ENCODE measurements at places on chromosomes 13 and 19. TPM values are rescaled to one million over a fixed set of nuclear protein-coding genes. Genes with fewer than 3 reads are reported as not detected.

UHRF1 gene
- polyA plus RNA-seq, result 36.3 TPM

GRCh38 chr13:42068886-42069285 lies 20.4 kb downstream of the DGKH start:
- no peak for DNase-seq

DNA sequence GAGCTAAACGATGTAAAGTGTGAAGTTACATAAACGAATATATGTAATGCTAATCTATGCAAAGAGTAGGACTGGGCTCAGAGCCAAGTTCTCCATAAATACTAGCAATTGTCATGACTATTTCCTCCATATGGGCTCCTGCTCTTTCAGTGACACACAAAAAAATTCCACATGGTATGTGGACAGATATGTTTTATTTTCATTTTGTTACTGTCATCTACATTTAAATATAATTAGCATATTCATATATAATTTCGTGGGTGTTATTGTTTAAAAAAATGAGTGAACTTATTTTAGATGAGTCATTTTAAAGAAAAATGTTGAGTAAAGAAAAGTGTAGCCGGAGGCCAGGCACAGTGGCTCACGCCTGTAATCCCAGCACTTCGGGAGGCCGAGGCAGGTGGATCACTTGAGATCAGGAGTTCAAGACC lies 5.0 kb upstream of the IGSF23 start:
- DNase-seq, result peak; percentile 67

GRCh38 chr13:26864576-26864975 lies 104.0 kb upstream of the GPR12 start:
- DNase-seq, result no peak

- DNase-seq, result no peak
Measured at GRCh38 chr13:112723771-112724170, 33.9 kb downstream of the ATP11A start.

Measured in muscle of back (tissue), 13 donors.